Cerebellar nuclear complex (tissue), 1 donor: ENCODE measurements at places on chromosomes 7 and 10.

DNA sequence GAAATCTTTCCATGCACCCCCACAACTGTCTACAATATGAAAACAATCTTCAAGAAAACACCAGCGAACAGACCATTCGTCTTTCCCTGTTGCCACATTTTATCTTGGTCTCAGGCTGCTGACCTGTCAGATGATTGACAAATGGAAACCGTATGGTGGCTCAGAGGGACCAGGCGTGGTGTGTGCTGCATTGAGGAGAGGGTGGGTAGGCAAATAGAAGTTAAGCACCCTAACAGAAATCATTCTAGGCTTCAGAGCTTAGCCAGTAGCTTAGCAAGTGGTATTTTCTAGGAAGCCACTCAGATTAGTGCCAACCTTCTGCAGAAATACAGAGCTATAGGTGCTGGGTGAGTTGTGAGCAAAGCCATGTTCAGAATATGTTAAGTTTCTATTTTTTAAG, 114.9 kb downstream of the DPP6 start:
- no peak for DNase-seq

GRCh38 chr10:106107706-106108105, 1056.8 kb downstream of the SORCS1 start:
- no peak for DNase-seq

GRCh38 chr7:1559626-1560590, 3.9 kb upstream of the TMEM184A start:
- DNase-seq, result no peak

- no peak for DNase-seq
Observed at GRCh38 chr7:149422162-149422913, 38.5 kb downstream of the ZNF777 start.

DNA sequence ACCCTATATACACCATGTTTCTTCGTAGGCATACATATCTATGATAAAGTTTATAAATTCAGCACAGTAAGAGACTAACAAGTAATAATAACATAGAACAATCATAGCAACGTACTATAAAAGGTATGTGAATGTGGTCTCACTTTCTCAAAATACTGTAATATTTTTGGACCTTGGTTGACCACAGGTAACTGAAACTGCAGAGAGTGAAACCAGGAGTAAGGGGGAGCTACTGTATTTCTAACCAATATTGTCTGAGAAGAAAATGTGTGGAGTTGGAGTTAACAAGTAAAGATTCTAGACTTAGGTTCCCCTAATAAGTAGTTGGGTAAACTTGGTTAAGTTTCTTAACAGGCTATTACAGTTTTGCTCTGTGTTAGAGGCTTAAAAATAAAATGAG, 72.1 kb downstream of the GNAI1 start:
- no peak for DNase-seq

GRCh38 chr7:67766906-67767410, 770.3 kb downstream of the TYW1 start:
- DNase-seq, result no peak

DNA sequence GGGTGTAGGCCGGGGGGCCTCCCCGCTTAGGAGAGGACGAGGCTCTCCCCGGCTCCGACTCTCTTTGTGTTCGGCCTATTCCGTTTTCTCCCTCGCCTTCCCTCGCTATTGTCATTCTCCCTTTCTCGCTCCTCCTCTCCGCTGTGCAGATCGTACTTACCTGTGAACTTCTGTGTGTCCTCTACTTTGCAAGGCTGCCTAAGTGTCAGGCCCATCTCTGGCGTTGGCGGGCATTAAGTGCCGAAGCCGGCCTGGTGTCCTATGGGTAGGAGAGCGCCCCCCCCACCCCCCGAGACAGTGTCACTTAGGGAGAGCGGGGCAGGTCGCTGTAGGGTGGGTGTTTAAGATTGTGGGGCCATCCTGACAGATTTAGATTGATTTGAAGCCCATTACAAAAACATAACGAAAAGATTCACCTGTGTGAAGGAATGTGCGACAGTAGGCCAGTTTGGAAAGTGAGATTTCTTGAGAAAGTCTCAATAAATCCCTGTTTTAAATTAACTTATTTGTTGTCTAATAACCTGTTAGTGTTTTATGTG, 579 bp downstream of the RBM33 start:
- no peak for DNase-seq

DNA sequence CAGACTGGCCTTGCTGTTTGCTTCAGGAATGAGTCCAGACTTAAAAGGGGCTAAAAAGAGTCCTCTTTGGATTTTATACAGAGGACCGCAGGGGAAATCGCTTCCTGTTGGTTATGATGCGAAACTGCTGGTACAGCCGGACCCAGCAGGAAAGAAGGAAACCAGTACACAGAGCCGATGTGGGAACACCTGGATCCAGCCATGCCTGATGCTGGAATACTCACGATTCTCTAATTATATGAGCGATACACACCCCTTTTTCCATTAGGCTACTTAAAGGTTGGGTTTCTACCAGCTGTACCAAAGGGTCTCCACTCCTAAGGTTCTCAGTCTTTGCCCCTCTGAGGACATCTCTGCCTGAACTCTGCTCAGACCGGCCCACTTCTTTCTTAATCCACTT, 27.7 kb downstream of the ZNF777 start:
- no peak for DNase-seq

DNA sequence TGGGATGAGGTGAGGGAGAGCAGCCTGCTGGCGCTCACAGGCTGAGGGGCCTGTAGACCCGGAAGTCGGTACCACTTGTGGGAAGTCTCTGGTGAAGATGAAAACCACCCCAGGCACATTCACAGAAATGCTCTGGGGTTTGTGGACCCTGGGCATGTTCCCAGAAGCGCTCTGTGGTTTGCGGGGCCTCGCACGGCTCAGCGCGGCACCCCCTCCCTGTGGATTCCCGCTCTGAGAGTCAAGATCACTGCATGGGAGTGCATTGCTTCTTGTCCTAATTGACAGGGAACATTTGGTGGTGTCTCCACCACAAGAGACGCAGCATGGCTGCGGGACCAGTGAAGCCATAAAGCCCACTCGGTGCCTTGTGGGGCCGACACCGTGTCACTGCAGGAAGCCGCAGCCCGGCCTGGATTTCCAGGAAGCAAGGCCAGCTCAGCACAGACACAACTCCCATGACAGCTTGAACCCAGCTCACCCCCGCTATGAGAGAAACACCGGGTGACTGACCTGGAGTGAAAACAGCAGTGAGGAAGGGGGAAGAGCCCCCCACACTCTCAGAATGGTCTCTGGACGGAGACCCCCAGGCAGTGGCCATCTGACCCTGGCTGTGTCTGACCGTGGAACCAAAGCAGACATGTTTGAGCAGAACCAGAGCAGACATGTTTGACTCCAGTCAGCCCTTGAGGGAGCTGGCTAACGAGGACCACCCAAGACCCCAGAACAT, 157.2 kb downstream of the PTPRN2 start:
- no peak for DNase-seq

DNA sequence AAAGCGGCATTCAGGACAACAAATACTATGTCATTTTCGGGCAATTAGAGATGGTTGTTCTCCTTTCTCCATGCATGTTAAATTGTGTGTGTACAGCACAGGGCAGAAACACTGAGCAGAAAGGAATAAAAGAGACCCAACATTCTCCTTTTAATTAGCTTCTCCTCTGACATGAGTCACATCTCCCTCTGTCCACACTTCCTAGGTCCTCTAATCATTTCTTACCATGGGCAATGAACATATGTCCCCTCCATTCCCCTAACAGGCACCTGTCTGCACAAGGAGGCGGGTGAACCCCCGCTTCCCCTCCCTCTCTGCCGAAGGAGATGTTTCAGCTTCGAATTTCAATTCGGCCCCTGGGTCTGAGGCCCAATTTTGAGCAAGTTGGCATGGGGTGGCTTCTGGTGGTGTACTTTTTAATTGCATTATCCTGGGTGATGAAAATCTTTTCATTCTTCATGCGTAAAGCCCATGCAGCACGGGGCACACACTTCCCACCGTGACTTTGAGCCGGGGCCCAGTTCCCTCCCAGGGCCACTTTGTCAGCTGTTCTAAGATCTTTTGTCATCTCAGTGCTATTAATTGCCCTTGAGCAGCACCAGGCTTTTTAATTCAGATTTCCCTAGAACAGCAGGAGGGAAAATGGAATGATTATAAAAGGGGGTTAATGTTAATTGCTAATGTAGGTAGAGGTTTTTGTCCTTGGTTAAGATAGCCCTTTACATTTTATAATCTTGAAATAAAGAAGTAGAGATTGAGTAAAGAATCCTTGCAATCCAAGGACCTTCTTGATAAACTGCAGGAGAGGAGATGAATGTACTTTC, 219.5 kb upstream of the NRP1 start:
- no peak for DNase-seq

GRCh38 chr10:92031580-92031979, 108.0 kb downstream of the BTAF1 start:
- DNase-seq, result no peak

- no peak for DNase-seq
Observed at GRCh38 chr7:135799881-135800280, 51.3 kb upstream of the FAM180A start.

- no peak for DNase-seq
Observed at GRCh38 chr10:21398563-21399231, 126.8 kb downstream of the SKIDA1 start.

GRCh38 chr7:72445075-72445474, 32.9 kb upstream of the CALN1 start:
- no peak for DNase-seq

GRCh38 chr10:122051609-122052385, 62.8 kb downstream of the TACC2 start:
- DNase-seq, result no peak

DNA sequence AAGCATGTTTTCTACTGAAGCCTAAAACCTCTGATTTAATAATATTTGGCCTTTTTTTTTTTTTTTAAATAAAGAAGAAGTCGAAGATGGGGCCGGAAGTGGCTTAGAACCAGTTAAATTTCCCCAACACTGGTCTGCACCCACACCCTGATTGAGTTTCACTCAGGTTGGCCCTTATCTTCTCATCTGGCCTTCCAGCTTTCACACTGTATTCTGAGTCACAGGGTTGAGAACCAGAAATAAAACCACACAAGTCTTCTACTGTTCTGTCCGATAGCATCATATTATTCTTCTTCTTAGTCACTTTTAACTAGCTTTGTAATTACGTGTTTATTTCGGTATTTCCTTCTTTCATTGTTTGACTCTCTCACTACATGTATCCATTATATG, 9.9 kb downstream of the ZNF365 start:
- no peak for DNase-seq

GRCh38 chr7:18212308-18212707, 184.7 kb upstream of the PRPS1L1 start:
- no peak for DNase-seq

DNA sequence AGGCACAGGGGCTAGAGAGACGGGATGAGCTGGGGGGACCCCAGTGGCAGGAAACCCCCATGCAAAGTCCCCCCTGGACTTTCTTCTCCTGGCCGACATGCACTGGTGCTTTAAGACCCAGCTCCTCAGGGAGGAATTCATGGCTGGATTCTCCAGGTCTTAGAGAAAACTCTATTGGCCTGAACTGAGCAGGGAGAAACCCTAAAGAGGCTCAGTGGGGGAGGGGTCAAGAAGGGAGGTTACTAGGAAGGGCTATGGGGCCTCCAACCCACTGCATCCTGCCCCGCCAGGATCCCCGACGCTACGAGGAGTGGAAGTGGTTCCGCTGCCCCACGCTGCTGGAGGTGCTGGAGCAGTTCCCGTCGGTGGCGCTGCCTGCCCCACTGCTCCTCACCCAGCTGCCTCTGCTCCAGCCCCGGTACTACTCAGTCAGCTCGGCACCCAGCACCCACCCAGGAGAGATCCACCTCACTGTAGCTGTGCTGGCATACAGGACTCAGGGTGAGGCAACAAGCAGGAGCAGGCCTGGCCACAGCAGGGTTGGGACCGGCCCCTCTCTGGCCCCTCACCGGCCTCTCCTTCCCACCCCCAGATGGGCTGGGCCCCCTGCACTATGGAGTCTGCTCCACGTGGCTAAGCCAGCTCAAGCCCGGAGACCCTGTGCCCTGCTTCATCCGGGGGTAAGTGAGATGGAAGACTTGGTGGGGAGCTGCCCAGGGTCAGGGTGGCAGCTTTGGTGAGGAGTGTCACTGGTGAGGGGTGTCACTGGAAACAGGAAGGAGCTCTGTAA, 13.8 kb downstream of the ATG9B start:
- no peak for DNase-seq

DNA sequence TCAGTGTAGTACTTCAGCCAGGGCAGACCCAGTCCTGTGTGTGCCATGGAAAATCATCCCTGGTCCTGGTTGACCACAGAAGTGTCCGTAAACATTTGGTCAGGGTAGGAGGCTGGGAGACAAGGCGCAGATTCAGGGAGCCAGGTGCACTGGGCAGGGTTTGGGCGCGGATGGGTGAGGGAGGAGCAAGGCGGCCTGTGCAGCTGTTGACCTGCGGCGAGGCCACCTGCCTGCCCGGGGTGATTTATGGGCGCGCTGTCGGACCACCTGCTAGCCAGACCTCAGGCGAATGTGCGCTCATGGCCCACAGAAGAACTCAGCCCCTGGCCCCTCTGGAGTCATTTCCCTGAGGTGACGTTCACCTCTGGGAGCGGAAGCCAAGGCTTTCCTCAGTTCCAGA, 6.6 kb downstream of the SFRP5 start:
- no peak for DNase-seq

- no peak for DNase-seq
Observed at GRCh38 chr10:58585435-58585834, 72.8 kb downstream of the BICC1 start.

DNA sequence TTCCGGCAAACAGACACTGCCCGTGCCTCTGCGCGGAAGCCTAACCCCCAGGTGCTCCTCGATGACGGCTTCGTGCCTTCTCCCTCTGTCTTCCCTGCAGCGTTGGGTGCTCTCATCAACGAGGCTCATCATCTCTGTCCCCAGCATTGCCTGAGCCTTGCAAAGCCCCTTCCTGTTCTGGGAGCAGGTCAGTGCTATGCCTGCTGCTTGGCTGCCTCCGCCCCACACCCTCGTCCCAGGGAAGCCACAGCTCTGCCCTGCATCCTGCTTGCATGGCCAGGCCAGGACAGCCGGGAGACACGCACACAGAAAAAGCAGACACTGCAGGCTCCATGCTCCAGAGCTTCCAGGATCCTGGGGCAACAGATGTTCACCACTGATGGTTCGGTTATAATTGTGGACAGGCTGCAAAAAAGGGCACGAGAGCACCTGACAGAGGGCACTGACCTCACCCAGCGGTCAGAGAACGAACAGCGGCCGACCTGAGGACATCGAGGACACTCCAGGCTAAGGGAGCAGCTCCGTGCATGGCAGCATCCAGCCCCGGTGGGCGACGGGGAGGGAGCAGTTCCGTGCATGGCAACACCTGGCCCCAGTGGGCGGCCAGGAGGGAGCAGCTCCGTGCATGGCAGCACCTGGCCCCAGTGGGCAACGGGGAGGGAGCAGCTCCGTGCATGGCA, 265.5 kb downstream of the PTPRN2 start:
- DNase-seq, result no peak

- no peak for DNase-seq
Observed at GRCh38 chr10:128741680-128742079, 615.5 kb upstream of the MKI67 start.
